ENCODE measurements at places on chromosomes 1 and 21.

GRCh38 chr1:168645721-168646120 lies 69.3 kb downstream of the XCL1 start:
- no peak for DNase-seq

GRCh38 chr1:6911974-6912373 lies 126.7 kb downstream of the CAMTA1 start:
- DNase-seq: no peak

DNA sequence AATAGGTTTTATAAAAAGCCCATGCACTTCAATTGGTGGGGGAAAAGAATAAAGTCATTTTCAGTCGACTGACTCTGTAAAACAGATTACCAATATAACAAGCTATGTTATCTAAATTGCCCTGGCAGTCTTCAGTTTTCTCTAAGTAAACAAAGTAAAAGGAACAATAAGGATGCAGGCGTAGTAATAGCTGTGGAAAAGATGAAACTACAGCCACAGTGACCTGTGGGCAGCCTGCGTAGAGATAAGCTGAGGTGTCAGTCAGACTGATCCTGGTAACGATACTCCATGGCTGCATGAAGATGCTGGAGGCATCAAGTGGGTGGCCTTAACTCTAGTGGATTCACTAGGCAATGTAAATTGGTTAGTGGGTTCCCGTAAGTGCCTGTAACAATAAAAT lies 29.3 kb downstream of the CLCC1 start:
- no peak for DNase-seq

DNA sequence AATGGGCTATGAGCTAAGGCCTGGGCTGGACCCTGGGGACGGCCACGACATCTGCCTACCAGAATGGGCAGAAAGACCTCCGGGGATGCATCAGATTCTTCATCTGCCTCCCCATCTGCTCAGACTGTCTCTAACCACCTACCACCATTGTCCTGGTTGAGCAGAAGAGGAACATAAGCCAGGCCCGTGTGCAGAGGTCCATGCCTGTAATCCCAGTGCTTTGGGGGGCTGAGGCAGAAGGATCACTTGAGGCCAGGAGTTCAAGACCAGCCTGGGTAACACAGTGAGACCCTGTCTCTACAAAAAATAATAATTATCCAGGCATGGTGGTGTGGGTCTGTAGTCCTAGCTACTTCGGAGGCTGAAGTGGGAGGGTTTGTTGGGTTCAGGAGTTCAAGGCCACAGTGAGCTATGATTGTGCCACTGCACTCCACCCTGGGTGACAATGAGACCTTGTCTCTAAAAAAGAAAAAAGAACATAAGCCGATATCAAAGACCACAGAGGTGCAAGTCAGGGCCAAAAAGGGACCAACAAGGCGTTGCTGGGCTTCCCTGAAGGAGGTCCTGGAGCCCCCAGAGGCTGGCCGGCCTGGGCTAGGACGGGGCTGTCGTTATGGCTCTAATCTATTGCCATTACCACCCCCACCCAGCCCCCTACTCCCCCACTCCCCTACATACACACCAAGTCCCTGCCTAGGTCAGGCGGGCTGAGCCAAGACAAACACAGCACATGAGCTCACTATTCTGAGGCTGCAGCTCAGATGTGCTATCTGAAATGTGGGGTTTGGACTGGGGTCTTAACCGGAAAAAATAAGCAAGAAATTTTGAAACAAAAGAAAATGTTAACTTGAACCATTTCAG lies 239.2 kb upstream of the RAB4A start:
- no peak for DNase-seq

- DNase-seq: no peak
Measured at GRCh38 chr1:236185687-236186086, 43.3 kb downstream of the GPR137B start.

GRCh38 chr21:45869121-45870007 lies 112.2 kb upstream of the COL6A1 start:
- no peak for DNase-seq

- no peak for DNase-seq
Measured at GRCh38 chr1:48263041-48263440, 40.5 kb downstream of the SLC5A9 start.
